CD8-positive, alpha-beta memory T cell (primary cell): ENCODE measurements at places on chromosomes 1 and 21.

- DNase-seq = no peak
Observed at GRCh38 chr1:153942766-153943549, 3.6 kb downstream of the DENND4B start.

- no peak for DNase-seq
Observed at GRCh38 chr1:18300376-18300775, 180.4 kb upstream of the KLHDC7A start.

- no peak for DNase-seq
Observed at GRCh38 chr1:204711947-204712701, 26.6 kb upstream of the LRRN2 start.

DNA sequence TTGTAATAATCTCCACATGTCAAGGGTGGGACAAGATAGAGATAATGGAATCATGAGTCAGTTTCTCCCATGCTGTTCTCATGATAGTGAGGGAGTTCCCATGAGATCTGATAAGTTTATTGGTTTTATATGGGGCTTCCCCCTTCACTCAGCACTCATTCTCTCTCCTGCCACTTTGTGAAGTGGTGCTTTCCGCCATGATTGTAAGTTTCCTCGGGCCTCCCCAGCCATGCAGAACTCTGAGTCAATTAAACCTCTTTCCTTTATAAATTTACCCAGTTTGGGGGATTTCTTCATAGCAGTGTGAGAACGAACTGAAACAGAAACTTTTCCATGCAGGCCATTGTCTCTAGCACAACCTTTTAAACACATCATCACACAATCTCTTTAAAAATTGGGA lies 221.5 kb upstream of the BRINP3 start:
- no peak for DNase-seq
